ENCODE measurements at places on chromosomes 7 and 10.

GRCh38 chr10:35375091-35375765, 38.9 kb downstream of the CCNY start:
- DNase-seq = no peak

- no peak for DNase-seq
Measured at GRCh38 chr10:82914655-82915136, 1039.7 kb downstream of the NRG3 start.

DNA sequence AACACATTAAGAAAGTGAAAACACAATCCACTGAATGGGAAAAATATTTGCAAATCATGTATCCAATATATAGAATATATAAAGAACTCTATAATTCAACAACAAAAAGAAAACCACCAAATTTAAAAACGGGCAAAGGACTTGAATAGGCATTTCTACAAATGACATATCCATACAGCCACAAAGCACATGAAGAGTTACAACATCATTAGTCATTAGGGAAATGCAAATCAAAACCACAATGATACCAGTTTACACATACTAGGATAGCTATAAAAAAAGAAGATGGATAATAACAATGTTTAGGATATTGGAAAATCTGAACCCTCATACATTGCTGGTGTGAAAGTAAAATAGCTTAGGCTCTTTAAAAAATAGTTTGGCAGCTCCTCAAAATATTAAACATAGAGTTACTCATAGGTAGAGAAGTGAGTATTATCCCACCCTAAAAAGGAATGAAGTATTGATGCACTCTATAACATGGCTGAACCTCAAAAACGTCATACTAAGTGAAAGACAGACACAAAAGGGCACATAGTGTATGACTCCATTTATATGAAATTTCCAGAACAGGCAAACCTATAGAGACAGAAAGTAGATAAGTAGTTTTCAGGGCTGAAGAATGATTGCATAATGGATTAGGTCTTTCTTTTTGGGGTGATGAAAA, 4.5 kb downstream of the ZPBP start:
- DNase-seq = no peak

- DNase-seq = peak; percentile 3
Measured at GRCh38 chr10:97608991-97609561, 19.6 kb downstream of the C10orf62 start.

DNA sequence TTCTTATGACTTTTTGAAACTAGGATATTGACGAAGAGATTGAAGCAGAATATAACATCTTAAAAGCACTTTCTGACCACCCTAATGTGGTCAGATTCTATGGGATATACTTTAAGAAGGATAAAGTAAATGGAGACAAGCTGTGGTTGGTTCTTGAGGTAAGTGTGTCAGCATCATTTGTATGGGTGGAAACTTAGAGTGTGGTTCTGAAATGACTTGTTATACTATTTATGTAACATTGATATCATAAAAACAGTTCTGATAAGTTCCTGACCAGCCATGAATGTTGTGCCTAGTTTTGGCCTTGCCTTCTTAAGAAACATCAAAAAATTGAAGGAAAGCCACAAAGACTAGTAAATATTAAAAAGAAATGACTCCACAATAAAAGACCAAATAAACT, 20.8 kb downstream of the MYO3A start:
- no peak for DNase-seq

- DNase-seq = no peak
Measured at GRCh38 chr10:62326176-62326575, 48.0 kb upstream of the ZNF365 start.

DNA sequence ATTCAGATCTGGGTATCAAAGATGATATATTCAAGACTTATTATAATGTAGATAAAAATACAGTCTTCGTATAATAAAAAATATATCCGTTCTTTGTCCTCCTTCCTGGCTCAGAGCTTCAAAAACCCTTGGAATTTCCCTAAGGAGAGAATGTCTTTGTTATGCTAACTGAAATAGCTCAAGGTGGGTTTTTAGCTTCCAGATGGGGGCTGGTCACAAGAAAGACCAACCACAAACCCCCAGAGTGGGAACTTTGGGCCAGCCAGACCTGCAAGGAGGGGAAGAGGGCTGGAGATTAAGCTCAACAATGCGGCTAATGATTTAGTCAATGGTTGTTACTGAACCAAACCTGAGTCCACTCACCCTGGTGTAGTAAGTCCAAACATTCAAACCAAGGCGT, 196.4 kb downstream of the SDHAF3 start:
- DNase-seq = no peak

- DNase-seq = no peak
Measured at GRCh38 chr10:72024596-72024995, 60.4 kb downstream of the CHST3 start.

DNA sequence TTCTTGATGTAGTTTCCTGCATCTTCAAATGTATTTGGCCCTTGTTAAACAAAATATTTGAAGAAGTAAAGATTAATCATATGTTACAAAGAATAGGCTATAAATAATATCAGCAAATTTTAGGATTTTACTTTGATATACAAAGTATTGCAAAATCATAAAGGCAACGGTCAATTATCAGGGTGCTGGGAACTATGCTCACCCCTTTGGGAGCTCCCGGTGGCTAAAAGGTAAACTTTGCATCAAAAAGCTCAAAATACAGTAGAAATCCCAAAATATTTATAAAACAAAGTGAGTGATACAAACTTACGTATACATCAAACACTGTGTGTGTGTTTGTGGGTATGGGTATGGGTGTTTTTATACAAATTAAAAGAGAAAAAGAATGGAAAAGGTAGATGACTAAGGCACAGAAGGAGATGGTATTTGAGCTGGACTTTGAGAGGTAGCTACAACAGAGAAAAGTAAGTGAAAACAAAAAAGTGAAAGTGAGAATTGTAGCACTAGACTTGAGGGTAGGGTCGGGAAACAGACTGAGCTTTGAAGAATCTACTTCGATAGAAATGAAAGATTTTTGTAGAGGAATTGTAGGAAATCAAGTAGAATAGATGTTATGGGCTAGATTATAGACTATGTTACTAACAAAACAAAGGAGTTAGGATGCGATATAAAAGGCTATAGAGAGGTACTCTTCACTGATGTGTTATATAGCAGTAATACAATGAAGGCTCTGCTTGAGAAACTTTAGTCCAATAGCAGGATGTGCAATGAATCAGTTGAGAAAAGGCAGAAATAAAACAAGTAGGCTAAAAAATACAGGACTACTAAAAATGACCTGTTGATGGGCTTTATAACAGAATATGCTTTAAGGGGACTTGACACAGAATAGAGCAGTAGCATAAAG, 52.8 kb downstream of the GNAT3 start:
- no peak for DNase-seq

GRCh38 chr7:43915907-43916306, 9.5 kb upstream of the URGCP start:
- no peak for DNase-seq

DNA sequence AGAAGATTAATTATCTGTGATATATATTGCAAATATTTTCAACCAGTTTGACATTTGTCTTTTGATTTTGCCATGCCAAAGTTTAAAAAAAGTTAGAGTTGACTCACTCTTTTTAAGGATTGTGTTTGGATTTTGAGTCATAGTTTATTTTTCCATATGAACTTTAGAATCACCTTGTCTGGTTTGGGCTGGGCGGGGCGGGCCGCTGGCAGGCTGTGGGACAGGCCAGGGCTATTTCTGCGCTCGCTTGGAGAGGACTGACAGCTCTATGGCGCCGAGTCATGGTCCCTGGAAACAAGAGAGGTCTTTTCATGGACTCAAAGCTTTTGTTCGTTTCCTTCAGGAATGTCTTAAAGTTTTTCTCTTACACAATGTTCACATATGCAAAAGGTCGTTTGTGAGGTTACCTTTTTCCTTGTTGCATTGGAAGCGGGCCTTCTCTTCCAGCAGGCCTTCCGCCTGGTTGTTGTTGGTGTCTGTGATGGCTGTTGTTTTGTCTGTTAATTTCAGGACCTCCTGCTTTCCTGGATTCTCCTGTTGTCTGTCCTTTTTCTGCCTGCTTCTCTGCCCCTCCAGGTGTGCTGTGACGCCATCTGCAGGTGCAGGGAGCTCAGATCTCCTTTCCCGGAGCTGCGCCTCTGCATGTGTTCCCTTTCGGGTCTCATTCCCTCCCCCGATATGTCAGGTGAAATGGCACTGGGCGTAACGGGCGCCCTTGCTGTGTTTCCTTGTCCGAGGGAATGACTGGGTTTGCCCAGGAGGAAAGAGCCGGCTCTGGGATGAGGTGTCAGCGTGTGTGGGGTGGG, 53.8 kb downstream of the INPP5A start:
- no peak for DNase-seq

GRCh38 chr7:18820981-18821380, 296.5 kb downstream of the TWIST1 start:
- DNase-seq = no peak

GRCh38 chr7:98669329-98670000, 52.4 kb downstream of the NPTX2 start:
- no peak for DNase-seq

- DNase-seq = no peak
Measured at GRCh38 chr10:3636356-3637181, 148.4 kb downstream of the KLF6 start.

GRCh38 chr7:28973591-28973990, 15.5 kb upstream of the TRIL start:
- DNase-seq = no peak

All from HEK293T (cell line).